Nasal cavity respiratory epithelium epithelial cell of viscerocranial mucosa (primary cell): ENCODE measurements at places on chromosomes 5 and 9. TPM values are rescaled to one million over a fixed set of nuclear protein-coding genes. Genes with fewer than 3 reads are reported as not detected.

SPAG8 gene
- 0.14 TPM in 1 of 2 replicates, not detected in the other for total RNA-seq

PCDHB9 gene
- under 0.01 and 0.14 TPM in 2 replicates for total RNA-seq

DMRT3 gene
- total RNA-seq, result not detected in 2 replicates

SH3TC2 gene
- total RNA-seq, result 5.1 and 6.0 TPM in 2 replicates

ADAMTS12 gene
- total RNA-seq, result under 0.01 TPM in 1 of 2 replicates, not detected in the other
